G401 (cell line): ENCODE measurements at places on chromosomes 5 and 9. TPM values are rescaled to one million over a fixed set of nuclear protein-coding genes. Genes with fewer than 3 reads are reported as not detected.

GRCh38 chr9:74887981-74888370 lies 255 bp upstream of the TRPM6 start:
- no peak for DNase-seq

GRCh38 chr5:11547140-11547539 lies 357.1 kb downstream of the CTNND2 start:
- no peak for DNase-seq

DNA sequence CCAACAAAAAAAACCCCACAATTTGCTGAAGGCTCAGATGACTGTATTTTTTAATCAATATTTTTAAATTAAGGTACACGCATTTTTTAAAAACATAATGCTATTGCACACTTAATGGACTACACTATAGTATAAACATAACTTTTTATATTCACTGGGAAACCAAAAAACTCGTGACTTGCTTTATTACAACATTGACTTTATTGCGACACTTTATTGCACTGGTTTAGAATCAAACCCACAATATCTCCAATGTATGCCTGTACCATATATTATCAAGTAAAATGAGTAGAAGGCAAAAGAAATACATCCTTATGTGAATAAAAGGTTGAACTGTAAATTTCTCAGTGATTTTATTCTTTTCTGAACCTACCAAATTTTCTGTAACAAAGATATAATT lies 53.7 kb downstream of the RICTOR start:
- DNase-seq: no peak

- DNase-seq: no peak
These were observed 663.2 kb downstream of the TLR4 start for GRCh38 chr9:118367383-118367782.

DNA sequence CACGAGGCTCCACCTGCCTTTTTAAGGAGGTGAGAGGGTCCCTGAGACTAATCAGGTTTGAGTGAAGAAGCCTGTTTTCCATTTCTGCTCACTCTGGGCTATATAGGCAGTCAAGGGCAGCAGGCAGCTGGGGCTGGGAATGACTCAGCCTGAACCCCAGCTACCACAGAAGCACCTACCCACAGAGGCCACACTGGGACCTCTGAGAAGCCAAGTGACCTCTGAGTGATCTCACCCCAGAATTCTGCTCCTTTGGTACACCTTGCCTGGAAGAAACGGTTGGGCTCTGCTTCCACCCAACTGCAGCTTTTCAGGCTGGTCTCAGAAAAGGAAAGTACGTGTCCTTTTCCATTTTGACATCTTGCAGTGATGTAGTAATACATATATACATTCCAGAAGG lies 6.8 kb downstream of the FAM219A start:
- no peak for DNase-seq

- no peak for DNase-seq
These were observed 339.0 kb downstream of the PDE4D start for GRCh38 chr5:59554501-59554900.

DNA sequence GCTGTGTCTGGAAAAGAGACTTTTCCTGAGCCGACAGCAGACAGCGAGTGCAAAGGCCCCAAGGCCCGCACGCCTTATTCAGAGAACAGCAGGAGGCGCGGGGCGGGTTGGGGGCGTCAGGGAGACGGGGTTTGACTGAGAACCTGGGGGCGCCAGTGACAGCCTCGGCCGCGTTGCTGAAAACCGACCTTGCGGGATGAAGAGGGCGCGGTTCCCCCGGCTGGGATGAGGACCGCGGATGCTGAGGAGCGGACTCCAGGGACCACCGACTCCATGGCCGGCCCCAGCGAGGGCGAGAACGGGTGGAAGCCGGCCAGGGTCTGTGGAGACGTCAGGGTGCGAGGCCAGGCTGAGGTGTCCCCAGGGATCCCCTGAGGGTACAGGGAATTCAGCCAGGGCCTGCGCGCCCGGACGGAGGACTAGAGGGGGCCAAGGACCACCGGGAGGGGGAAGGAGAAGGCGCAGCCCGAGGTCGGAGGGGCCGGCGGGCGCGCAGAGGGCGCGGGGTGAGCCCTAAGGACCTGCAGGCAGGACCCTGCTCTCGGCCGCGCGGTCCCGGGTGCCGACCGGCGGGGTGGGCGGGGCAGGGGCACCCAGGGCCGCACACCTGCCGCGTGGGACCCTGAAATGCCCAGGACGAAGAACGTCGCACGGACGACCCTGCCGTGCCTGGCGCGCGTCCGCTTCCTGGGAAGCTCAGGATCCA lies 837 bp upstream of the AHRR start:
- no peak for DNase-seq

DNA sequence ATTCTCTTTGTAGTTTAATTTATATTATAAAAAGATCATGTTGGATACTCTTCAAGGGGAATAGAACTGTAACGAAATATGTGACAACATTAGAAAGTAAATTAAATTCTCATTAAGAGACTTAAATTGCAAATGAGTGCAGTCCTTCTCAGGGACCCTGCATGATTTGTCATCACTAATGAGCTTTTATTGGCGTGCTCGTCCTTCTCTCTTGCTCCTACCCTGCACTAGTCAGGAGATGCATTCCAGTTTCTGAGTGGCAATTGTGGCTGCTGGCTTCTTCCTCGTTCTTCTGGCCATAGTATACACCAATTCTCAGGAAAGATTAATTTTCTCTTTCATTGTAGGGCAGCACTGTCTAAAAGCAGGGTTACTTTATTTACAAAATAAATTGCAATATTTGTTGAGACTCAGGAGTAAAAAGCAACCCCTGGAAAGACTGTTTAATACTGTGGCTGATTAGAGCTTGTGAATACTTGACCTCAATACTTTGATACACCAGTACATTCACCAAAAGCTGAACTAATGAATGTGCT lies 376.3 kb upstream of the CHD1 start:
- DNase-seq: no peak

GRCh38 chr5:43193181-43193893 lies 1.3 kb downstream of the NIM1K start:
- DNase-seq: peak; percentile 81

DNA sequence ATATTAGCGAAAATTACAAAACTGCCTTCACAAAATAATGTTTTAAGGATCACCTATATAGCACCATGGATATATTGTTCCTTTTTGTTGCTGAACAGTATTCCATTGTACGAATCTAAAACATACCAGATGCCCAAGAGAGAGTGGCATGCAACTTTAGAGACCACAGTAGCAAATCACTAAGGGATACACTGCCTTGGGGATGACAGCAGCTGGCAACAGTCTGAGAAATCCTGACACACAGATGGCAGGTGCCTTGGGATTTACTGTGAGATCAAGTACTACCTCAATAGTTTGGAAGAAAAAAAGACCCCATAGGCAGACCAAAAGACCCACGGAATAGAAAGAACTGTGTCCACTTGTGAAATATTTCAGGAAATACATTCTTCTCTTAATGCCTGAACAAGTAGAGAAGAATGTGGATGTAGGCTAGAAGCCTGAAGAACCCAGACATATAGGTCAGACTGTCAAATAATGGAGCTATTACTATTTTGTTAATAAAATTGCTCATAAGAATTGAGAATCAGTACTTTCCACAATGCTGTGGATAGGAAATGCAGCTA lies 53.4 kb downstream of the PLPP1 start:
- no peak for DNase-seq

DNA sequence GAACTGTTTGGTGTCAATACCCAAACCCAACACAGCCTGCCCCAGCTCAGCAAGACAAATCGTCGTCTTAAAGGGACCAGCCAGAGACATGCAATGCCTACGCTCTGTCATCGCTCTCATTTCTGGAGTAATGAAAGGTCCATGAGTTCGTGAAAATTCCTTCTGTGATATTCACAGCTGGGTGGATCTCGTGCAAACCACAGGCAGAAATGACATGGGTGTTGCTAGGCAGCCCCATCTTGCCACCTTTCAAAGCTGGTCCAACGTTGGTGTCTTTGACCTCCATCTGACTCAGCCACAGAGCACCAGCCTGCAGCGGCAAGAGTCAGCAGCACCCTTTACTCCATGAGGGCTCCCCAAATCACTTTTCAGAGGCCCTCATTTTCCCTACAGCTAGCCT lies 215.3 kb downstream of the SLIT3 start:
- peak; percentile 39 for DNase-seq

GRCh38 chr5:169421677-169422076 lies 120.7 kb upstream of the SLIT3 start:
- DNase-seq: no peak

- no peak for DNase-seq
These were observed 333.1 kb downstream of the CAAP1 start for GRCh38 chr9:26559506-26559905.

- DNase-seq: no peak
These were observed 1.0 kb downstream of the FAM221B start for GRCh38 chr9:35827486-35827885.

- no peak for DNase-seq
These were observed 3.3 kb upstream of the LHX2 start for GRCh38 chr9:124008303-124008693.

- no peak for DNase-seq
These were observed 60.1 kb downstream of the GALNT12 start for GRCh38 chr9:98867429-98868168.

GRCh38 chr5:106730912-106731311 lies 939.8 kb downstream of the EFNA5 start:
- no peak for DNase-seq

GRCh38 chr9:79006546-79006945 lies 565.2 kb upstream of the TLE4 start:
- DNase-seq: no peak

GRCh38 chr9:137946993-137947392 lies 69.4 kb downstream of the CACNA1B start:
- no peak for DNase-seq

GRCh38 chr5:16922430-16922829 lies 13.7 kb downstream of the MYO10 start:
- DNase-seq: no peak

DNA sequence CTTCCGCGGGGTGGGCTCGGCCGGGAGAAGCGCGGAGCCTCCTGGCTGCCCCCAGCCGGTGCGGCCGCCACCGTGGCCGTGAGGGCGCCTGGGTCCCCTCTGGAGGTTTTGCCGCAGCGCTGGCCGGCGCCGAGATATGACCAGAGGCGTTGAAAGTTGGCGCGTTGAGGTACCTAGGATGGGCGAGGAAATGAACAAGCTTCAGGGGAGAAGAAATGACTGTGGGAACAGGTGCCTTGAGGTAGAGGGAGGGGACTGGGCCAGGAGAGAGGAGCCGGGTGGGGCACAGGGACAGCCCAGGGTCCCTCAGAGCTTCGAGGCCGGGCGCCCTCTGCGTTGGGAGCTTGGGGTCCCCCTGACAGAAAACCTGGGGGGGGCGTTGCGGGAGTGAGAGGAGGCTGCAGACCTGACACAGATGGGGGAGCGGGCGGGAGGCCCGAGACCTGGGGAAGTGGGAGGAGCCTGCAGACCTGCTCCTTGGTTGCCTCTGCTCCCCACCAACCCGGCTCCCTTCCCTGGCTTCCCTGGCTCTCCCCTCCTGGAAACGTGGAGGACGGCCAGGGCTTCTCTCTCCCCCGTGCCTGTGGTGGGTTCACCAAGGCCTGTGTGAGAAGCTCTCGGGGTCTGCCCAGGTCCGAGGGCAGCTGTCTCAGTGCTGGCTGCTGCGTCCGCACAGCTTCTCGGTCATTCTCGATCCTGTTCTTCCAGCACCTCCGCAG lies 14.2 kb downstream of the RABL6 start:
- peak; percentile 86 for DNase-seq

The SLC1A1 gene
- 1.8 and 2.6 TPM in 2 replicates for total RNA-seq

The NPR3 gene
- total RNA-seq: not detected in 2 replicates

The ABO gene
- not detected in 2 replicates for total RNA-seq

The ARID3C gene
- total RNA-seq: 1.5 TPM in 1 of 2 replicates, not detected in the other

The PCDHA2 gene
- not detected in 2 replicates for total RNA-seq

The PAPPA gene
- 0.44 and 0.74 TPM in 2 replicates for total RNA-seq

The ELAVL2 gene
- not detected in 2 replicates for total RNA-seq

The IRGM gene
- total RNA-seq: not detected in 2 replicates

The SHC3 gene
- total RNA-seq: not detected in 2 replicates

The HRCT1 gene
- not detected in 2 replicates for total RNA-seq

The PRDM9 gene
- total RNA-seq: not detected in 2 replicates

The SYK gene
- total RNA-seq: not detected in 2 replicates

The TRMT10B gene
- 1.9 and 2.1 TPM in 2 replicates for total RNA-seq

The GFRA3 gene
- total RNA-seq: not detected in 2 replicates

The OR1J2 gene
- total RNA-seq: not detected in 2 replicates

The CCNI2 gene
- total RNA-seq: 0.07 TPM in 1 of 2 replicates, not detected in the other

The MEGF10 gene
- total RNA-seq: 0.03 TPM in 1 of 2 replicates, not detected in the other

The PCDH1 gene
- 1.2 and 1.8 TPM in 2 replicates for total RNA-seq

The FAM221B gene
- total RNA-seq: not detected in 2 replicates

The SH3GL2 gene
- not detected in 2 replicates for total RNA-seq

The OR5C1 gene
- not detected in 2 replicates for total RNA-seq

The CXCL14 gene
- not detected in 2 replicates for total RNA-seq

The NXNL2 gene
- 0.92 and 3.8 TPM in 2 replicates for total RNA-seq
